ENCODE measurements at places on chromosomes 3 and 15.

DNA sequence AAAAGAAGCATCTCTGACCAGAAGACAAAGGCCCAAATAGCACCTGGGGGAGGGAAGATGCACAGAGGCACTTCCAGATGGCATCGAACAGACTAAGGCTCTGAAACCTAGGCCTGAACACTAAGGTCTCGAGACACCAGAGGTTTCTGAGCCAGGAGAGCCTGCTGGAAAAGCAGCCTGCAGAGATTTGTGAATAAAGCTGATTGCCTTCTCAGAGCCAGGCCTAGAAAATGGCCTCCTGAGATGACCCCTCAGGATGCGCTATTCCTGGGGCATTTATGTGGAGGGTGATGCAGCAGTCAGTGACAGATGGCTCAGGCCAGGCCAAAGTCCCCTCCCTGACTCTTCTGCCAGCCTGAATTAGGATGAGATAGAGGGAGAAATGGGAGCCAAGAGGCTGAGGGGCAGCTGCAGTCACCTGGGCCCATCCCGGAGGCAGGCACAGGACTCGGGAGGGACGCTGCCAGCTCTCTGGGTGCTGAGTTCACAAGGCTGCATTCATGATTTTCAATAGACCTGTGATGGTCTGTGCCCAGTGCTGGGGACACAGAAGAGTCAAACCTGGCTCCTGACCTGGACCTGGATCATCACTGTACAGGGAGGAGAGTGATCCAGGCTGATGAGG lies 6.9 kb downstream of the PRSS50 start:
- no peak for DNase-seq

GRCh38 chr3:196660381-196661166 lies 21.1 kb downstream of the NRROS start:
- no peak for DNase-seq

DNA sequence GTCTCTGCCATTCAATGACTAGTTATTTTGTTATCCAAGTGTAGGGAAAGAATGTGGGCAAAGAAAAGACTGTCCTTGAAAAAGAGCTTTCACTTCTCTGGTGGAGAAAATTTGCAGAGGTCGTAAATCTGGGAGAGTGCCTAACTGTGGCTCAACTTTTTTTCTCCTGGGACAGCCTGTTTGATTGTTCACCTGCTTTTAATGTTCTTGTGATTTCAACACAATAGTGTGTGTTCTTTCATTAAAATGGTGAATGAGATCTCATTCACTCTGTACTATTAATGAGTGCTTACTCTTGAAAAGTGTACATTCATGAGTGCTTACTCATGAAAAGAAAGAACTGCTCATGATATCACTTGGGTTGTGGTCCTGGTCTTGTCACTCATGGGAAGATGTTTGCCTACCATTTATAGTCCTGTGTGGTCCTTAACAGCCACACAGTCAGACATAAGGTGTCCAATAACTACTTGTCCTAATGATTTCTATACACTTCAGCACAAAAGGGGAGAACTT lies 567.3 kb downstream of the GRM7 start:
- DNase-seq = no peak

DNA sequence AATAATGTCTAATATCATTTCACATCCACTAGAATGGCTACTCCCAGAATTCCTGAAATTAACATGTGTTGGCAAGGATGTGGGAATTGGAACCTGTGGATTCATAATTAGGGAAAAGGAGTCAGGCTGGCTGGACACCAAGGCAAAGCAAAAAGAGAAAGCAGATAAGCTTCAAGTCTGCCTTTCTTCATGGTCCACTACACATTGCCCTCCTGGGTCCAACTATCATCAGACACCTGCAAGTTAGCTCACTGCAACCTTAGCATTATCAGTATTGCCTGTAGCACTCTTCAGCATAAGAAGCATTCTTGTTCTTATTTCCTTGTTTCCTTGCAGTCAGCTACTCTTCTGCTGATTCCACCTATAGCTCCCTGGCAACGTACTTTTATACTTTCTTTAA lies 124.3 kb downstream of the ZNF280D start:
- DNase-seq = no peak

- DNase-seq = no peak
These were observed 7.0 kb downstream of the TM4SF4 start for GRCh38 chr3:149481491-149481890.

GRCh38 chr3:132231633-132232032 lies 85.6 kb upstream of the ACP3 start:
- DNase-seq = no peak

- no peak for DNase-seq
These were observed 2.7 kb downstream of the TM4SF19 start for GRCh38 chr3:196335503-196335948.

DNA sequence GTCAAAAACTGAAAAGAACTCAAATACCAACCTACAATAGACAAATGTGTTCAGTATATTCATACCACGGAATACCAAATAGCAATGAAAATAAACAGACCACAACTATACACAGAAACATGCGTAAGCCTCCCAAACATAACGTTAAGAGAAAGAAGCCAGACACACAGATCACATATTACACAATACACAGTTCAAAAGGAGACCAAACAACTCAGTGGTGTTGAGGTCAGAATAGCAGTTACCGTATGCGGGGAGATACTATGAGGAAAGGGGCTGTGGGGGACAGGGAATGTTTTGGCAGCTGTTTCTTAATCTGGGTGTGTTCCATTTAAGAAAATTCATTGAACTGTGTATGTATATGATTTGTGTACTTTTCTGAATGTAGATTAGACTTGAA lies 6.6 kb downstream of the OSBPL10 start:
- DNase-seq = no peak

GRCh38 chr3:88219138-88219792 lies 69.5 kb downstream of the C3orf38 start:
- peak; percentile 21 for DNase-seq

- peak; percentile 59 for DNase-seq
These were observed 13.3 kb upstream of the KIF23 start for GRCh38 chr15:69400850-69401249.

DNA sequence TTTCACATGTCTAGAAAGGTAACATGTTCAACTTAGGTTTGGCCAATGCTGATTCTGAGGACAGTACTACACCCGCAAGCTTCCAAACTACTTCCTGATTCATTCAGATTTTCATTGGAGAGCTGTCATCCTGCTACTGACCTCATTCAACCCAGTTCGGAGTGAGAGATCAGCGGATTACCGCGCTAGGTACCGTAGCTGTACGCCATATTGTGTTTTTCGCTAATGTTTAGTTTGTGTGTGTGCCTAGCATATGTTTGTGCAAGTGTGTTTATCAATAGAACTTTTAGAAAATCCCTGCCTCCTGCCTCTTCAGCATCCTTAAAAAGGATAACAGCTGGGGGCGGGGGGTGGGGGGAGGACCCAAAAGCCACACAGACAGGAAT lies 1.1 kb downstream of the ZBTB20 start:
- DNase-seq = peak; percentile 54

- no peak for DNase-seq
These were observed 318.7 kb downstream of the FOXP1 start for GRCh38 chr3:71264840-71265239.

GRCh38 chr3:192577811-192578210 lies 149.5 kb downstream of the FGF12 start:
- DNase-seq = no peak

DNA sequence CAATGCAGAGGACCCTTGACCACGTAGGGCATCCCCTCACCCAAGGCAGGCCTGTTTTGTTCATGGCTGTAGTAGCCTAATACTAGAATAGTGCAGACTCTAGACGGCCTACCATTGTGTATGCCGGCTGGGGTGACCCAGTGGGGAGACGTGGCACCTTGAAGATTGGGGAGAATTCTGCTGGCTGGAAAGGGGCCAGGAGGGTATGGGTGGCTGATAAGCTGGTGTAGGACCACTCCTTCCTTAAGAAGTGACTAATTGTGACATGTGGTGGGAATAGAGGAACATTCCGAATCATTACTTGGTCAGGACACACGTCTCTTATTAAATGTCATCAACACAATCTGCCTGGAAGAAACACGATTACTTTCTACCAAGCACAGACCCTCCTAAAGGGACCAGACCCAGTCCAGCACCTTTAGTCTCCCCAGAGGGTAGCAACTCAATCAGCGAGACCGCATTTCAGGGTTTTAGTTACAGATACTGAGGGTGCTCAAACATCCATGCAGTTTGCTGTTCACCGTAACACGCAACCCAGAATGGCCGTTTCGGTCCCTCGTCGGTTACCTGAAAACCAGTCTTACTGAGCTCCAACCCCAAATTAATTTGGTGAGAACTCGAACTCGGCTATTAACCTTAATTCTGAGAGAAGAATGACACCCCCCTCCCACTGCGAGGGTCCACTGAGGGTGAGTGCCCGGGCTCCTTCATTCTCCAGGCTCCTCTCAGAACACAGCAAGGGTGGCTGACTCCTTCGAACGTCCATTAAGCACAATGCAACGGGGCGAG lies 1.6 kb upstream of the KLF13 start:
- no peak for DNase-seq

DNA sequence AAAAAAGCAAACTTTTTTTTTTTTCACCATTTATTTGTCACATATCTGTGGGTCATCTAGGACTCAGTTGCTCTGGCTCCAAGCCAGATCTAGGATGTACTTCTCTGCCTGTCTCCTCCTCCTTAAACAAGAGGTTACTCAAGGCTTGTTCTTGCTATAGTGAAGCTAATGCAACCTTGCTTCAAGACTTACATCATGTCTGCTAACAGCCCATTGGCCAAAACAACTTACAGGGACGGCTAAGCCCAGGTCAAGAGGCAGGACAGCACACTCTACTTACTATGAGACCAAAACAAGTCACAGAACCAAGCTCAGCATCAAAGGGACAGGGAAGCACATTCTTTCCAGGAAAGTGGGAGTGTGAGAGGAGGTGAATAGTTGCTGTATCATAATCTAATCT lies 123.8 kb upstream of the BNIP2 start:
- DNase-seq = no peak

GRCh38 chr3:40078590-40078989 lies 230.9 kb upstream of the EIF1B start:
- DNase-seq = no peak

DNA sequence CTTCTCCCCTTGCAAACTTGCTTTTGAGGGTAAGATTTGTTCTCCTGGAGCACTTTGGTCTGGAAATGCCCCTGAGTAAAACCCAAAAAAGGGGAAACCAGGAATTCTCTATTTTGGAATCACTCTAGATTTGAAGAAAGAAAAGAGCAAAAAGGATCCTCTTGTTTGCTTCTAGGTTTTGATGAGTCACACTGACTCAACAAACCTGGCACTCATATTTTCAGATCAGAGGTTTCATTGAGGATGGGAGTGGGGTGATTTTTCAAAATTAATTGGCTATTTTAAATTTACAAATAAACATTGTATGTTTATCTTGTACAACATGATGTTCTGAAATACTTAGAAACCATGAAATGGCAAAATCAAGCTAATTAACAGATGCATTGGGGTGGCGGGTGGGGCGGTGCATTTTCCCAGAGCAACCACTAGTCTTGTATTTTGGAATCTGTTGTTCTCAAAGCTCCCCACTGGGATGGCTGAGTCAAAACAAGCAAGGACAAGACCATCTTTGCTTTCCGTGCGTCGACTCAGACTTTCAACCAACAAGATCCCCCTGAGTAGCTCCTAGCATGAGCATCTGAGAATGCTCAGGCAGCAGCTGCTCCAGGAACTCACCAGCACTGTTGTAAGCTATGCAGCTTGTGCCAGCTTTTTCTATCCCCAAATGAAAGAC lies 451.4 kb downstream of the WDR72 start:
- DNase-seq = no peak

DNA sequence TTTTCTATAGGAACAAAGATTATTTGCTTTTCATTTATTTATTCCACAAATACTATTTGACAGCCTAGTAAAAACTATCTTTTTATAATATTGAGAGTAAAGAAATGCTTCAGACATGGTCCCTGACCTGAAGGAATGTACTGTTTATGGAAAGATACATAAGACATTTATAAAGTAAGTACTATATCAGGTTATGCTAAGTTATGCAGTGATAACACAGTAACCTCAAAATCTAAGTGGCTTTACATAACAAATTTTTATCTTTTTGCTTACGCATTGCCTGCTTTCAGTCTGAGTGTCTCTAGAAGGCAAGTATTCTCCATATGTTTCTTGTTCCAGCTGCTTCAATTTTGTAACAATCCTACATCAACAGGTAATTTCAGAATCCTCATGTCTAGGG lies 694.0 kb downstream of the SQOR start:
- no peak for DNase-seq

- DNase-seq = no peak
These were observed 48.0 kb upstream of the SCAANT1 start for GRCh38 chr3:63960048-63960711.

GRCh38 chr3:74506246-74506645 lies 108.2 kb downstream of the CNTN3 start:
- no peak for DNase-seq

GRCh38 chr3:66253790-66254620 lies 33.2 kb downstream of the SLC25A26 start:
- DNase-seq = no peak

- DNase-seq = no peak
These were observed 190.1 kb downstream of the PDE8A start for GRCh38 chr15:85171736-85172135.

GRCh38 chr15:88680241-88681001 lies 41.6 kb downstream of the ISG20 start:
- DNase-seq = no peak

GRCh38 chr3:25433868-25434267 lies 5.8 kb downstream of the RARB start:
- no peak for DNase-seq

DNA sequence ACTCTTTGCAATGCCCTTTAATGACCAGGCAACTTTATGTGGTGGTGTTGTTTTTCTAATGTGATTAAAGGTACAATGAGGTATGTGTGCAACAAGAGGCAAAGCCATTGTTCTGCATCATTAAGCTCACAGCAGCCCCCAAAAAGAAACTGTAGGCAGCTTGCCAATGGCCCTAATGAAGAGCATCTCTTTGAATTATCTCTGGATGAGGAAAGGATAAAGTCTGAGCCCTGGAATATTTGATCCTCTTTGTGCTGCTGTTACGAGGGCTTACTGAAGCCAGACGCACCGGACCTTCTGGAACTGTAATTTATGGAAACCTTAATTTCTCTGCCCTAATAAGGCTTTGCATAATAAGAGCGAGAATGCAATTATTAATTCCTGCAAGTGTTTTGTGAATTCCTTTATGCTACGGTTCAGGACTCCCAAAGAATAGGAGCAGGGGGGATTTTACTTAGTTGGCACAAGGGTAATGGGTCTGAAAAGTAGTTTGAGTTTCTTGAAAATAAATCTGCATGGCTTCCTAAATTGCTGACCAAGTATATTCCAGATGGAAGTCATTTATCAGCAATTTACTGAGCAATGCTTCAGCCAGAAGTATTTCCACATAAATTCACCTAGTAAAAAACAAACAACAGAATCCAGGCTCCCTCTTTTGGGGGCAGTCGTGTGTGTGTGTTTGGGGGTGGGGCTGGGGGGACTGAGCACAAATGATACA lies 193.4 kb downstream of the PDZRN3 start:
- DNase-seq = no peak

Measured in stimulated activated CD4-positive, alpha-beta T cell treated with anti-CD3 and anti-CD28 coated beads, Interleukin-15, amount 100 ng/mL, for 24 hours (primary cell).